A673 (cell line): ENCODE measurements at places on chromosomes 6 and 20. TPM values are rescaled to one million over a fixed set of nuclear protein-coding genes. Genes with fewer than 3 reads are reported as not detected.

Gene C6orf52
- total RNA-seq, result 0.69 and 1.9 TPM in 2 replicates

Gene VSX1
- total RNA-seq, result not detected in 2 replicates

Gene HTR1E
- not detected in 2 replicates for total RNA-seq

Gene SOD2
- 139 and 159 TPM in 2 replicates for total RNA-seq

Gene ARMC2
- total RNA-seq, result 12.0 and 12.6 TPM in 2 replicates

Gene ATP6V1G2
- 2.5 and 3.1 TPM in 2 replicates for total RNA-seq

Gene DEFB124
- not detected in 2 replicates for total RNA-seq

Gene OGFRL1
- 8.0 and 9.3 TPM in 2 replicates for total RNA-seq

Gene GJA1
- total RNA-seq, result 98.5 and 120 TPM in 2 replicates

Gene RIPOR2
- total RNA-seq, result 0.17 and 0.37 TPM in 2 replicates

Gene PLAGL1
- total RNA-seq, result 0.77 and 1.3 TPM in 2 replicates

Gene SLC35D3
- not detected in 2 replicates for total RNA-seq

Gene FOXF2
- 0.13 TPM in 2 replicates for total RNA-seq

Gene FRS3
- 3.0 and 5.5 TPM in 2 replicates for total RNA-seq

Gene SLC17A3
- total RNA-seq, result not detected in 2 replicates

Gene CASS4
- 0.11 and 0.28 TPM in 2 replicates for total RNA-seq

Gene OR2J3
- not detected in 2 replicates for total RNA-seq

Gene CYP21A2
- total RNA-seq, result 0.15 TPM in 1 of 2 replicates, not detected in the other

Gene SPAG4
- total RNA-seq, result 0.67 and 1.2 TPM in 2 replicates

Gene MUC22
- total RNA-seq, result not detected in 2 replicates

Gene CPNE5
- 0.13 and 0.48 TPM in 2 replicates for total RNA-seq

Gene ADGRG6
- total RNA-seq, result 0.46 and 0.49 TPM in 2 replicates

Gene C6orf163
- 2.1 TPM in 2 replicates for total RNA-seq

Gene LRP11
- 53.2 and 56.1 TPM in 2 replicates for total RNA-seq

Gene ANGPT4
- total RNA-seq, result not detected in 2 replicates

Gene ELOVL2
- total RNA-seq, result 12.7 and 14.1 TPM in 2 replicates

Gene GPSM3
- total RNA-seq, result 4.8 and 6.0 TPM in 2 replicates

Gene ENPP5
- total RNA-seq, result not detected in 2 replicates

Gene SLC44A4
- total RNA-seq, result not detected in 2 replicates

Gene TRIM39
- 13.7 and 14.3 TPM in 2 replicates for total RNA-seq

Gene ASIP
- total RNA-seq, result 0.74 TPM in 1 of 2 replicates, not detected in the other

Gene ADAM33
- not detected in 2 replicates for total RNA-seq

Gene LAMP5
- not detected in 2 replicates for total RNA-seq

Gene BICRAL
- total RNA-seq, result 6.9 and 7.9 TPM in 2 replicates

Gene SERINC3
- 48.7 and 50.5 TPM in 2 replicates for total RNA-seq

Gene FERMT1
- total RNA-seq, result 1.3 and 2.0 TPM in 2 replicates

Gene FABP7
- 1.2 and 1.4 TPM in 2 replicates for total RNA-seq

Gene KCNS1
- not detected in 2 replicates for total RNA-seq

Gene UNC5CL
- total RNA-seq, result 0.41 and 1.2 TPM in 2 replicates

Gene ATP9A
- total RNA-seq, result 31.2 and 34.8 TPM in 2 replicates

Gene PLCB1
- total RNA-seq, result 6.8 and 10.4 TPM in 2 replicates

Gene BTN1A1
- total RNA-seq, result not detected in 2 replicates

Gene PSORS1C1
- 0.74 TPM in 1 of 2 replicates, not detected in the other for total RNA-seq

Gene KCNB1
- 0.81 TPM in 1 of 2 replicates, not detected in the other for total RNA-seq

Gene GINS1
- total RNA-seq, result 60.0 and 62.6 TPM in 2 replicates

Gene C4A
- total RNA-seq, result 4.6 TPM in 2 replicates

Gene CBLN4
- total RNA-seq, result not detected in 2 replicates

Gene MRPS10
- 50.0 and 52.0 TPM in 2 replicates for total RNA-seq

Gene MTFR2
- 10.1 and 12.6 TPM in 2 replicates for total RNA-seq

Gene NKAIN4
- total RNA-seq, result not detected in 2 replicates

Gene PRRT1
- 4.5 and 4.7 TPM in 2 replicates for total RNA-seq

Gene DDX27
- 62.4 and 62.9 TPM in 2 replicates for total RNA-seq

Gene SRSF12
- total RNA-seq, result 14.3 and 14.5 TPM in 2 replicates

Gene RGS17
- 2.4 and 3.5 TPM in 2 replicates for total RNA-seq

Gene EPPIN
- total RNA-seq, result not detected in 2 replicates

Gene METTL24
- total RNA-seq, result 6.4 and 9.0 TPM in 2 replicates

Gene KCNQ2
- total RNA-seq, result 6.6 and 15.1 TPM in 2 replicates

Gene TSBP1
- total RNA-seq, result not detected in 2 replicates

Gene RBM39
- total RNA-seq, result 316 and 329 TPM in 2 replicates
